Mesothelial cell of epicardium (in vitro differentiated cells): ENCODE measurements at places on chromosomes 3 and 15.

DNA sequence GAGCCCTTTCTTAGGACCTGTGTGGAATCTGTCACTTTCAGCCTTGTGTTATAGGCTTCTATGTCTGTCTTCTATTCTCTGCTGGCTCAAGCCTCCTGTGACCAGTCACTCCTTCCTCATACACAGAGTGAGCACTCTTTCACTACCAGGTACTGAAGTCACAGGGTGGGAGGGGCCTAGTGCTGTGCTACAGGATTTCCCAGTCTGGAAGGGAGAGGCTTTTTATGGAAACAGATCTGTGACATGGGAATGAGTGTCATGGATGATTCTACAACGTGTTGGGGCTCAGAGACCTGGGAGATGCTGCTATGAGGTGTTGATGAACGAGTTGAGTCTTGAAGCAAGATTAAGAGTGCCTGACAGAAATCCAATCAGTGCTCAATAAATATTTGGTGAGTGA is 100.5 kb downstream of the PDCD6IP start:
- no peak overlapping the region for H3K4me3 ChIP-seq
- no peak overlapping the region for H3K27ac ChIP-seq
- no peak for DNase-seq

DNA sequence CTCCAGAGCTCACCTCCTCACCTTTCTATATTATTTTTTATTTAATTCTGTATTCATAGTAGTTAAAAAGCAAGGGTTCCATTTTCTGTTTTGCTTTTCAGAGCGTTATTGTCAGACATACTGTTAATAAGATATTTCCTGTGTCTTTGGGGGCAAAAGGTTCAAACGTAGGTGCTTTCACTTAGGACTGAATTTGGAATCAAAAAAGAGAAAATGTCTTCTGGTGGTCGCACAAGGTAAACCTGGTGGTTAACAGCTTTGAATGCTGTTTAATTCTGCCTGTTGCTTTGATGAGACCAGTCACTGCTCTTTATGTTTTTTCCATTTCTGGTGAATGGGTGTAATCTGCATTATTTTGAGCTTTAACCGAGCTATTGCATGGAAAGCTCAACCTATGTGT is 212.5 kb downstream of the TCF12 start:
- DNase-seq, result no peak
- no peaks in the 10 kb centered on the region for H3K27me3 ChIP-seq
- peaks cover 15% of the 10 kb centered on the region for H3K36me3 ChIP-seq
- H3K4me1 ChIP-seq, result peaks cover 28% of the 10 kb centered on the region
- H3K4me3 ChIP-seq, result no peak overlapping the region

DNA sequence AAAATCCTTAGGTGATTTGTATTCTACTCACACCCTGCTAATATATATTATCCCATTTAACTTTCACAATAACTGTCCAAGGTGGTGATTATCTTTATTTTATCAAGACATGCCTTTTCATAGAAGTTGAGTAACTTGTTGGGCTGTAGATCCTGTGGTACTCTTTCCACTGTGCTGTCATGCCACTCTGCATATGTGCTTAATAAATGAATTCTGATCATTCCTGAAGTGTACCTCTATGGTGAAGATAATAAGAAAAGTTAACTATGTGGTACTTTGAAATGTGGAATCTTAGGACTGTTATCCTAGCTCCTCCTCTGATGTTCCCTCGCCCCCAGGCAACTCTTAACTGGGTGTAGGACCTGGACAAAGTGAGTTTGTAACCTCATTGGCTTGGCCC is 5.2 kb downstream of the SNRK start:
- no peaks in the 10 kb centered on the region for H3K36me3 ChIP-seq
- no peak overlapping the region for H3K27ac ChIP-seq
- H3K27me3 ChIP-seq, result no peaks in the 10 kb centered on the region
- no peak overlapping the region for H3K4me3 ChIP-seq
- peaks cover 46% of the 10 kb centered on the region for H3K4me1 ChIP-seq

GRCh38 chr15:60494108-60494507 is 15.2 kb upstream of the ICE2 start:
- no peak for DNase-seq
- H3K27me3 ChIP-seq, result no peaks in the 10 kb centered on the region
- H3K4me3 ChIP-seq, result no peak overlapping the region
- H3K36me3 ChIP-seq, result peaks cover 7% of the 10 kb centered on the region

- peak overlapping the region; percentile 95 for H3K4me3 ChIP-seq
- H3K4me1 ChIP-seq, result peaks cover 29% of the 10 kb centered on the region
- no peaks in the 10 kb centered on the region for H3K27me3 ChIP-seq
- H3K36me3 ChIP-seq, result peaks cover 3% of the 10 kb centered on the region
Measured at GRCh38 chr3:66039590-66039887, 821 bp upstream of the MAGI1 start.

DNA sequence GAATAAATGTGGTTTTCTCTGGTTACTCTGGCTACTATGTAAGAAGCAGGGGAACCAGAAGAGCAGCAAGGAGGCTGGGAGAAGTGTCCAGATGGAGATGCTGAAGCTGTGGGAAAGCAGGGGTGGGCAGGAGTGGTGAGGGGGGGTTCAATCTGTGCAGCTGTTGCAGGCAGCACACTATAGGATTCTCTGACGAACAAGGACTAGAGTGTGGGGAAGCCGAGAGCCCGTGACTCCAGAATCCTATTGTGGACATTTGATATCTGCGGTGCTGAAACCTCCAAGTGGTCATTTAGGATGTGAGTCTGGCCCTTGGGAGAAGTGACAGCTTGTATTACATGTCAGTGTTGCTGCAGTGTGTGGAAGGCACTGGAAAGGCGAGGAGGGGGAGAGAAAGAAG is 60.5 kb downstream of the GABRB3 start:
- H3K27ac ChIP-seq, result no peak overlapping the region
- H3K4me3 ChIP-seq, result no peak overlapping the region
- no peaks in the 10 kb centered on the region for H3K36me3 ChIP-seq
- H3K27me3 ChIP-seq, result peaks cover 5% of the 10 kb centered on the region

DNA sequence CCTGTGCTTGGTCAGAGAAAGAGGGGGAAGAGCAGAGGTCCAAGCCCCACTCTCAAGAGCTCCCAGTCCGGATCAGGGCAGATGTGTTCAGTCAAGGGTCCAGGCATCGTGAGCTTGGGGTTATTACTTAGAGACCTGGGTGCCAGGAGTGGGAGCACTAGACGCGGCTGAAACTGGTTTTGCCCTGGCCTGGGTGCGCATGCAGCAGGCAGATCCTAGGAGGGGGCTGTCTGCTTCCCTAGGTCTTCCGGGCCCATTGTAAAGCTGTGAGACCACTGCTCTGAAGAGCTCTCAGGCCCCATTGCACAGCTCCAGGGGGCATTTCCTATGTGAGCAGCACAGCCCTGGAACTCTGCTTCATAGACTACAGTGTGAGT is 204.9 kb upstream of the LINGO1 start:
- peaks cover 7% of the 10 kb centered on the region for H3K27me3 ChIP-seq
- H3K4me3 ChIP-seq, result no peak overlapping the region
- H3K27ac ChIP-seq, result no peak overlapping the region

GRCh38 chr3:111156517-111156916 is 84.9 kb downstream of the NECTIN3 start:
- no peak for DNase-seq
- H3K27ac ChIP-seq, result no peak overlapping the region
- H3K27me3 ChIP-seq, result no peaks in the 10 kb centered on the region
- peaks cover 27% of the 10 kb centered on the region for H3K36me3 ChIP-seq

DNA sequence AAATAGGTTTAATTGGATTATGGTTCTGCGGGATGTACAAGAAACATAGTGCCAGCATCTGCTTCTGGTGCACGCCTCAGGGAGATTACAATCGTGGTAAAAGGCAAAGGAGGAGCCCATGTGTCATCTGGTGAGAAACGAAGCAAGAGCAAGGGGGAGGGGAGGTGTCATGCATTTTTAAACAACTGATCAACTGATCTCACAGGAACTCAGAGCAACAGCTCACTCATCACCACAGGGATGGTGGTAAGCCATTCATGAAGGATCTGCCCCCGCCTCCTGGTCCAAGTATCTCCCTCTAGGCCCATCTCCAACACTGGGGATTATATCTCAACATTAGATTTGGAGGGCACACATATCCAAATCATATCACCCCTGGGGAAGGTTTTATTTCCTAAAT is 42.1 kb upstream of the FGF7 start:
- H3K36me3 ChIP-seq, result no peaks in the 10 kb centered on the region
- no peak overlapping the region for H3K4me3 ChIP-seq
- H3K4me1 ChIP-seq, result no peaks in the 10 kb centered on the region
- no peak overlapping the region for H3K27ac ChIP-seq
- no peaks in the 10 kb centered on the region for H3K27me3 ChIP-seq

GRCh38 chr3:97689962-97690361 is 74.6 kb upstream of the ARL6 start:
- no peaks in the 10 kb centered on the region for H3K27me3 ChIP-seq
- no peak overlapping the region for H3K27ac ChIP-seq
- H3K4me1 ChIP-seq, result peaks cover 39% of the 10 kb centered on the region
- no peak for DNase-seq
- H3K36me3 ChIP-seq, result peaks cover 4% of the 10 kb centered on the region

- H3K27me3 ChIP-seq, result peaks cover 64% of the 10 kb centered on the region
- H3K27ac ChIP-seq, result no peak overlapping the region
- H3K4me3 ChIP-seq, result peak overlapping the region; percentile 71
- H3K36me3 ChIP-seq, result peaks cover 8% of the 10 kb centered on the region
Measured at GRCh38 chr3:71752831-71753700, 589 bp upstream of the GPR27 start.

DNA sequence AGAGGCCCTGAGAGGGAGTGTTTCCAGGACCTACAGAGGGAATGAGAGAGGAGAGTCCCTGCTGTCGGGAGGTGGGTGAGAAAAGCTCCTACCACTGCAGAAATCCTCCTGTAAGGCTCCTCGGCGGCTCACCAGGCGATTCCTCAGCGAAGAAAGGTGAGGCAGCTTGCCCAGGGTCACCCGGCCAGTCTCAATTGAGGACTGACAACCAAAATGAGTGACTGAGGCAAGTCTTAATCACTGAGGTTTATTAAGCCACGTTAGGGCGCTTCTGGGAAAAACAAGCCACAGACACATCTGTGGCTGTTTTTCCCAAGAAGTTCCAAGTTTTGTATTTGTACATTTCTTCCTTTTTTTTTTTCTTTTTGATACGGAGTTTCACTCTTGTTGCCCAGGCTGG is 48.5 kb downstream of the ZDHHC19 start:
- H3K36me3 ChIP-seq, result no peaks in the 10 kb centered on the region
- H3K27me3 ChIP-seq, result no peaks in the 10 kb centered on the region
- no peaks in the 10 kb centered on the region for H3K4me1 ChIP-seq
- no peak for DNase-seq
- no peak overlapping the region for H3K27ac ChIP-seq

- no peak for DNase-seq
- no peak overlapping the region for H3K4me3 ChIP-seq
- no peak overlapping the region for H3K27ac ChIP-seq
- no peaks in the 10 kb centered on the region for H3K4me1 ChIP-seq
- H3K27me3 ChIP-seq, result no peaks in the 10 kb centered on the region
- H3K36me3 ChIP-seq, result peaks cover 43% of the 10 kb centered on the region
Measured at GRCh38 chr3:139357899-139358298, 14.1 kb downstream of the MRPS22 start.

- no peak for DNase-seq
- H3K4me3 ChIP-seq, result no peak overlapping the region
- H3K4me1 ChIP-seq, result peaks cover 3% of the 10 kb centered on the region
- H3K27me3 ChIP-seq, result no peaks in the 10 kb centered on the region
- no peaks in the 10 kb centered on the region for H3K36me3 ChIP-seq
- no peak overlapping the region for H3K27ac ChIP-seq
Measured at GRCh38 chr3:79032686-79033318, 735.0 kb downstream of the ROBO1 start.

DNA sequence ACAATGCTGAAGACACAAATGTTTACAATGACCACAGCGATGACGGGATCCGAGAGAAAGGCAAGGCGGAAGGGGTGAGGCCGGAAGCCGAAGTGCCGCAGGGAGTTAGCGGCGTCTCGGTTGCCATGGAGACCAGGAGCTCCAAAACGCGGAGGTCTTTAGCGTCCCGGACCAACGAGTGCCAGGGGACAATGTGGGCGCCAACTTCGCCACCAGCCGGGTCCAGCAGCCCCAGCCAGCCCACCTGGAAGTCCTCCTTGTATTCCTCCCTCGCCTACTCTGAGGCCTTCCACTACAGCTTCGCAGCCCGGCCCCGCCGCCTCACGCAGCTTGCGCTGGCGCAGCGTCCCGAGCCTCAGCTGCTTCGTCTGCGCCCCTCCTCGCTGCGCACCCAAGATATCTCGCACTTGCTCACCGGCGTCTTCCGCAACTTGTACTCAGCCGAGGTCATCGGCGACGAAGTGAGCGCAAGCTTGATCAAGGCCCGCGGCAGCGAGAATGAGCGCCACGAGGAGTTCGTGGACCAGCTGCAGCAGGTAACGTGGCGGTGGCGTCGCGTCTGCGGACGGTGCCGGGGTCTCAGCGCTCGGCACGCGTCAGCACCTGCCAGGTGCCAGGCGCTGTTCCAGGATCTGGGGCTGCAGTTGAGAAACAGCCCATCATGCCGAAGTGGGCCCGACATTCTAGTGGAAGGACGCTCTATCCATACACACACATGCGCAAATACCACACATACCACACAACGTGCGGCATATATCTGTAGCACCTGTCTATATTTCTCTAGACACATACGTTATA is at the start of gene DLEC1:
TSS of gene DLEC1 (plus strand) at position 108 of the 798 bp plus-strand sequence. CDS start at position 126, 18 bp downstream.
- H3K27ac ChIP-seq, result peak within 1 kb of the TSS; percentile 12
- H3K36me3 ChIP-seq, result no peaks in the 10 kb centered on the region
- peaks cover 14% of the 10 kb centered on the region for H3K4me1 ChIP-seq
- peaks cover 39% of the 10 kb centered on the region for H3K27me3 ChIP-seq
- H3K4me3 ChIP-seq, result peak within 1 kb of the TSS; percentile 70

DNA sequence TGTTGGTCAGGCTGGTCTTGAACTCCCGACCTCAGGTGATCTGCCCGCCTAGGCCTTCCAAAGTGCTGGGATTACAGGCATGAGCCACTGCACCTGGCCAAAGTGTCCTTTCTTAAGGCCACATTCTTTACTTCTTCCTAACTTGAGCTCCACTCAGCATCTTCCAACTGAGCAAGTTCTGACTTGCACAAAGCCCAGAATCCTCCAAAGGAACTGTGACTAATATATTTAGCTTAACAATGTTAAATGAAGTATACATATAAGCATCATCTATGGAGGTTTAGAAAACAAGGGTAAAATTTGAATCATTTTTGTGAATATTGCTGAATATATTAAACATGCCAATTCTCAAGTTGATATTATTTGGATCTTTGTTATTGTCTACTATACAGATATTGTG is 93.7 kb downstream of the SHQ1 start:
- no peak overlapping the region for H3K27ac ChIP-seq
- DNase-seq, result no peak
- H3K27me3 ChIP-seq, result no peaks in the 10 kb centered on the region
- H3K4me1 ChIP-seq, result peaks cover 10% of the 10 kb centered on the region
- H3K4me3 ChIP-seq, result no peak overlapping the region
- H3K36me3 ChIP-seq, result peaks cover 6% of the 10 kb centered on the region

GRCh38 chr3:31979001-31979697 is 1.9 kb downstream of the OSBPL10 start:
- no peak overlapping the region for H3K27ac ChIP-seq
- peaks cover 26% of the 10 kb centered on the region for H3K4me1 ChIP-seq
- DNase-seq, result no peak
